Substantia nigra (tissue), 51 donors: ENCODE measurements at places on chromosomes 1 and 21.

DNA sequence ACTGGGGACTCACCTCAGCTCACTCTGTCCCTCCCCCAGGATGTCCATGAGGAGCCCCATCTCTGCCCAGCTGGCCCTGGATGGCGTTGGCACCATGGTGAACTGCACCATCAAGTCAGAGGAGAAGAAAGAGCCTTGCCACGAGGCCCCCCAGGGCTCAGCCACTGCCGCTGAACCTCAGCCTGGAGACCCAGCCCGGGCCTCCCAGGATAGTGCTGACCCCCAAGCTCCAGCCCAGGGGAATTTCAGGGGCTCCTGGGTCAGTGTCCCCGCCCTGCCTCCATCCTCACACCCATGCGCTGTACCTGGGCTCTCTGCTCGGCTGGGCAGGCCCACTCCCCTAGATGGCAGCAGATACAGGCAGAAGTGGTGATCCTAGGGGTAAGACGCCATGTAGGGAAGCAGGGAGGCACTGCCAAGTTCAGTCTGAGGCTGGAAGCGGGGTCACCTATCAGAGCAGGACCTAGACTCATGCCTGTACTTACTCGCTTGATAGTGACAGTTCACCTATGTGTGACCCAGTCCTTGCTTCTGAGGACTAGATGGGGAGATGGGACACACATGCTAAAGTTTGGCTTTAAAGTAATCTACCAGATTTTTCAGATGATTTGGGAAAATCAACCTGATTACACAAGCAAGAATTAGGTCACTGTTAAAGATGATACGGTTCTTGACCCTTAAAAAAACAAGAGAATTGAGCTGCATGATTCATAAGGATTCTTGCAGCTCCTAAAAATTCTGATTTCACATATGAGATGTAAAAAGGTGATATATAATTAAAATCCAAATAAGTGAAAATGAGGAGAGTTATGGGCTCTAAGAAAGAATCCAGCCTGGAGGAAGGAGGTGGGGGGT lies 38.7 kb downstream of the ETNK2 start:
- no peak for DNase-seq

GRCh38 chr1:223775054-223775453 lies 62.7 kb downstream of the CAPN2 start:
- DNase-seq = no peak

- DNase-seq = no peak
Measured at GRCh38 chr1:243798726-243799125, 51.3 kb downstream of the AKT3 start.

DNA sequence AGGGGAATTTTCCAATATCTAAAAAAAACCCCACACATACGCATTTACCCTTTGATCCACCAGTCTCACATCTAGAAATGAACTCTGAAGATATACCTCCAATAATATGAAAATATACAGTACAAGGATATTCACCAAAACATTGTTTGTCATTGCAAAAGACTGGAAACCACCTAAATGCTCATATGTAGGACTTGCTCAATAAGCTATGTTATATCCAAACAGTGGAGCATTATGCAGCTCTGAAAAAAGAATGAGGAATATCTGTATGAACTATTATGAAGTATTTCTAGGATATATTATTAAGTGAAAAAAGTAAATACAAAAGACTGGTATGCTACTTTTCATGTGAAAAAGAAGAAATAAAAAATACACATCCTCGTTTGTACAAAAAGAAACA lies 43.6 kb downstream of the CD55 start:
- no peak for DNase-seq

GRCh38 chr21:34557261-34557660 lies 45.3 kb upstream of the KCNE1 start:
- DNase-seq = no peak

- no peak for DNase-seq
Measured at GRCh38 chr1:38186566-38186965, 140.0 kb upstream of the POU3F1 start.

GRCh38 chr1:17360272-17360956 lies 11.6 kb upstream of the PADI6 start:
- DNase-seq = no peak
